ENCODE measurements at places on chromosomes 2 and 18. TPM values are rescaled to one million over a fixed set of nuclear protein-coding genes. Genes with fewer than 3 reads are reported as not detected.

The DSC3 gene
- total RNA-seq: under 0.01 TPM

The SLC5A7 gene
- 1.2 TPM for total RNA-seq

DNA sequence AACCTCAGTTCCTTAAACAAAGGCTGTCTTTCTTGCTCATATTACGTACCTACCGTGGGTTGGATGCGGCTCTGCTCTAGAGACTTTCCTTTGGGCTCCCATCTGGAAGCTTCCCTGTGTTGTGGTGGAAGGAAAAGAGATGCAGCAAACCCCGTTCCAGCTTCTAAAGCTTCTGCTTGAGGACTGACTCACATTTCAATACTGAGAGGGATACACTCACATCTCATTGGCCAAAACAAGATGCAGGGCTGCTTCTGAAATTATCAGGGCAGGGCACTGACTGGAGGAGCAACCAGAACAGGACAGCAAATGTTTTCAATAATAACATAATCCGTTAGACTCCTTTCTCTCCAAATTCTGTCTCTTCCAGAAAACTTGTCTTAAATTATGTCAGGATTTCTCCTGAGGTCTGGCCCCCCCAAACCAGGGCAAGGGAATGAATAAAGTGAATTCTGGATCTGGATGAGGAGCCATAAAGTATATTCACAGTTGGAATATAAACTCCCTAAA is 4.5 kb upstream of the MYO5B start:
- DNase-seq: no peak

The DTYMK gene
- 7.8 TPM for total RNA-seq

- no peak for DNase-seq
Measured at GRCh38 chr18:74068296-74068695, 79.3 kb downstream of the FBXO15 start.

DNA sequence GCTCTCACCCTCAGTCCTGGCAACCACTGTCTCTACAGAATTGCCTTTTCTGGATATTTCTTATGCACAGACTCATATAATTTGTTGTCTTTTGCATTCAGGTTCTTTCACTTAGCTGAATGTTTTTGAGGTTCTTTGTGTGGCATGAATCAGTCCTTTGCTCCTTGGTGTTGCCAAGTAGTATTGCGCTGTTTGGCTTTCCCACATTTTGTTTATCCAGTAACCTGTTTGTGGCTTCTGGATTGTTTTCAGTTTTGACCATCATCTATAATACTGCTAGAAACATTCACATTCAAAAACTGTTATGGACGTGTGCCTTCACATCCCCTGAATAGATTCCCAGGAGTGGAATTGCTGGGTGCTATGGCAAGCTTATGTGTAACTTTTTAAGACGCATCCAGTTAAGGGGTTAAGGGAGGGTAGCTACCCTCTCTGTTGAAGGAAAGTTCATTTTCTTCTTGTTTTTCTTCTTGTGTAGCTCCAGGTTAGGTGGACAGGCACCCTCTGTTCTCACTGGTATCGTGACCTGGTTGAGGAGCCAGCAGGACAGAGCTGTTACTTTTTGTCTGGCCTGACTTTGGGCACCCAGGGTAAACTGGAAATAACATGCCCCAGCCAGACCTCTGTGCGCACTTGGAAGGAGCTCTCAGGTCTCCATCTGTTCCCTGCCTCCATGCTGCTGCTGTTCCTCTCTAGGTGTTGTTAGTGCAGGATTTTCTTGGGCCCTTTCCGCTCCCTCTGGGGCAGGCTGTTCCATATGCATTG is 29.6 kb downstream of the ARHGAP25 start:
- peak; percentile 47 for DNase-seq

- no peak for DNase-seq
Measured at GRCh38 chr2:3209258-3209657, 168.4 kb downstream of the EIPR1 start.

DNA sequence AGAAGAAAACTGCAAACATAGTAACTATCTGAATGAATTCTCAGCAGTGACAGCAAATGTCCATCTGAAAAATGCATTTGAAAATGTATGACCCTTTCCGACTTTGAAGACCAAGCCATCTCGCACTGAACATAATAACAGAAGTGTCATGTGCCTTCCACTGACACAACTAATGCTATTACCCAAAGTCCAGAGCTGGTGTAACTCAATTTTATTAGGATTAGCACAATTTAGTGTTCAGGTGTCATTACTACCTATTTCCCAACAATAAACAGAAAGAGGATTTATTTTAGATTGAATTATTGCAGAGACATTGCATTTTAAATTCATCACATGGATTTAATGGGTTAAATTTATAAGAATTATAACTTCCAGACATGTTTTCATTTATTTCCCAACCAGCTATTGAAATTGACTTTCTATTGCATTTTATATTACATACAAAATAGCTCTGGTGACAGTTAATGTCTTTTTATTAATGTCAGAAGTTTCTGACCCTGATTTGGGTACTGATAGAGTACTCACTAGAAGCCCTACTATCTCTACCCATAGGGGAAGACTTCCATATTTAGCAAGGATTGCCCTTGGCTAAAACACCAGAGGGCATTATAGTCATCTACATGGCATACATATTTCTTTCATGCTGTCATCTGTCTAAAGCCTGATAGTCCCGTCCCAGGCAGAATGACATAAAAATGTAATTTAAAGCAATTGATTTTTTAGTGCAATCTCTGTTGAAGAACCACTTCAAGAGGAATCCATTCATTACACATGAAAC is 7.0 kb upstream of the STK39 start:
- DNase-seq: peak; percentile 4

The ACADL gene
- 1.5 TPM for total RNA-seq

GRCh38 chr2:1806254-1806653 is 61.9 kb upstream of the PXDN start:
- no peak for DNase-seq

DNA sequence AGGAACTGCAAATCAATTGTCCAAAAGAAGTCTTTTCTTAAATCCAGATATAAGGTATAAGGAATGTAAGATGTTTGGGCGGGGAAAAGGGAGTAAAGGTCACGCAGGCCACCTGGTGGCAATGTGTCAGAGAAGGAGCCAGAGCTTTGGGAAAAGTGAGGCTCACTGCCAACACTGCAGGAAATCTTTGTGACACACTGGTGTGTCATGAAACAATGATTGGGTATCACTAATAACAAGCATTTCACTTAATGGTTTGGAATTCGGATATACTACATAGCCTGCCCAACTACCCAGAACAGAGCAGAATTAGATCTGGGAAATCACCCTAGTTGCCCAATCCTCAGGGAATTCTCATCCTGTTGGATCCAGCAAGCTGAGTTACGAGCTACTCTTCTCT is 61.0 kb downstream of the RBMS1 start:
- DNase-seq: no peak

The CDH7 gene
- total RNA-seq: not detected

DNA sequence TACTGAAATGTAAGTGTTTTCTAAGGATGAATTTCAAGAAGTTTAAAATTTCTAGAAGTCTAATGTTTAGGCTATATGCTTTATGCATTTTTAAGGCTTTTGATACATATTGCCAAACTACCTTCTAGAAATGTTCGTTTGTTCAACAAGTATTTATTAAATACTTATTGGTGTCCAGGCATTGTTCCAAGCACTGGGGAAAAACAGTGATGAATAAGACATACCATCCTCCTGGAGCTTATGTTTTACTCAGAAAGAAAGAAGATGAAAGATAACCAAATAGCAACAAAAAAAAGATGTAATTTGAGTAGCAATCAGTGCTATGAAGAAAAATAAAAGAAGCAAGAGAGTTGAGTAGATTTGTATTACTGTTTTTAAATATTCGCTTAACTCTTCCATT is 692.9 kb downstream of the SLC4A3 start:
- no peak for DNase-seq

DNA sequence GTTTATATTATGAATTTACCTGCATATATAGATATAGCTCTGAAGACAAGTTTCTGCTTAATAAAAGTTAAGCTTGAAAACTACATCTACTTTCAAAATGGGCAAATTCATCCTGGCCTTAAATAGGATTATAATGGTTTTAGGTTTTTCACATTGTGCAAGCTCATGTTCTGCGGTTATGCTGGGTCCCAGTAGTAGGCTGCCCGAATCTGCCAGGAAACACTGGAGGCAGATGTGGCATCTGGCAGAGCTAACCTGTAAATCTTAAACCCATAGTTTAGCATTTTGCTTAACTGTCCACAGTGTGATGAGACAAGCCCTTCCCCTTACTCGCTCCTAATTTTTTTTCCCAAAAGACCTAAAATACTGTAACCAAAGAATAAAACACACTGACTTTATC is 234.2 kb downstream of the TCF4 start:
- no peak for DNase-seq

DNA sequence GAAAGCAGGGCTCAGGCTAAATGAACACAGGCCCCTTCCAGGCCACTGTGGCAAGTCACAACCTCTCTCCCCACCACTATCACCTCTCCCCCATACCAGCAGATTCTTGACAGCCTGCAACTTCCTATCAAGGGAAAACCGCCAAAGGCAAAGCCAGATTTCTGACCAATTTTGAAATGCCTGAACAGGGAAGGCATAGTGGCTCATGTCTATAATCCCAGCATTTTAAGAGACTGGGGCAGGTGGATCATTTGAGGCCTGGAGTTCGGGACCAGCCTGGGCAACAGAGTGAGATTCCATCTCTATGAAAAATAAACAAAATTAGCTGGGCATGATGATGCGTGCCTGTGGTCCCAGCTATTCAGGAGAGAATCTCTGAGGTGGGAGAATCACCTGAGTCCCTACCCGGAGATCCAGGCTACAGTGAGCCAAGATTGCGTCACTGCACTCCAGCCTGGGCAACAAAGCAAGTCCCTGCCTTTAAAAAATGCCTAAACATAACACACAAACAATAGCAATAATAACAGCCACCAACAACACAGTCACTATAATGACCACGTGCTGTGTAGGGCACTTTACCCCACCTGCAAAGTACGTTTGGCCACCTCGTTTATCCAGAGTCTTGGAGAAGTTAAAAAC is 75.5 kb upstream of the GLI2 start:
- no peak for DNase-seq

DNA sequence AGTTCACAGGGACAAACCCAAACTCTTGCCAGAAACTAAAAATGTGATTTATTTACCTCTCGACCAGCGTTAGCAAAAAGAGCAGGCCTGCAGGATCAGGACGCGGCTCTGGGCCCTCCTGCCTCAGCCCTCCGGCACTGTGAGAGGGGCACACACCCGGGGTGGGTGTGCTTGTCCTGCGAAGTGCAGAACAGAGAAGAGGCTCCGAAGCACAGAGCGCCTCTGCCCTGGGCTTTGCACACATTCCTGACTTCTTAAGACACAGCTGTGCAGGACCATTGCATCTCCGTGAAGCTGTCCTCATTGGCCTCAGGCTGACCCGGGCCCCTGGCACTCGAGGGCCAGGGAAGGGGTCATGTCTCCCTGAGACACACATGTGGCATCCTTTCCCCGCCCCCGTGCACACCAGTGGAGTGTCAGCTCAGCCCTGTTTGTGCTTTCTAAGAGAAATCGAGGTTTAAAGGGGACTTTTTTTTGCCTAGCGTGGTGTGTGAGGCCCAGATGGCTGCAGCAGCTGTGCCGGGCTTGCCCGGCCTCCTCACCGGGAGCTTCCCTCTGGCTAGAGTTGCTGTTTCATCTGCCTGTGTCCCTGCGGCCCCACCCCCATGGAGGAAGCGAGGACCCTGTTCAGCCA is 9.9 kb upstream of the NFATC1 start:
- no peak for DNase-seq

DNA sequence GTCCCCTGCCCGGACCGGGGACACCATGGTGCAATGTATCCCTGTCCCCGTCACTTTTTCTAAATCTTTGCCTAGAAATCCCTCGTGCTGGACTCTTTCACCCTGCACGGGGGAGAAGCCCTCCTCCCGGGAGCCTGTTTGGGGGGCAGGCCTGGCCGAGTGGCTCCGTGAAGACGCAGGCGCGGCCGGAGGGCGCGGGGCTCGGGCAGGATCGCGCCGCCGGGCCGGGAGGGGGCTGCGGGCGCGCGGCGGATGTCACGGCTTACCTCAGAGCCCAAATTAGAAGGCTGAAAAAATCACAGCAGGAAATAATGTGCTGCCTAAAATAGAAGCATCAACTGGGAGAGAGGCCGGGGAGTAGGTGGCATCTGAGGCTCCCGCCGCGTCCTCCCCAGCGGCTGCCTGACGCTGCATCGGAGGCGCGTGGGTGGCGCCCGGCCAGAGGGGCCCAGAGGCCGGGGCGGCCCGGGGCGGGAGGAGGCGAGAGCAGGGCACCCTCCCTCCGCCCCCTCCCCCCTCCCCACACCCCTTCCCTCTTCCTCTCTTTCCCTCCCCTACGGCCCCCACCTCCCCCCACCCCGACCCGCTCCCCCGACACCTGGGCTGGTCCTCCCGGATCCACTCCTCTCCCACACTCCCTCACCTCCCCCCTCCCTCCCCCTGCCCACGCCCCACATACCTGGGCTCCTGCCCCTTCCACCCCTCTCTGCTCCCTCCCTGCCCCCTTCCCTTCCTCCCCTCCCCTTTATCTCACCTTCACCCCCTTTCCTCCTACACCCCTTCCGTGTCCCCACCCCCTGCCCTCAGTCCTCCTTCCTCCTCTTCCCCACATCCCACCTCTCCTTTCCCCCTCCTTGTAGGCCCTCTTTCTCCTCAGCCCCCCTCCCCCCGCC is 51.9 kb downstream of the SLC4A1AP start:
- no peak for DNase-seq

Measured in esophagus muscularis mucosa (tissue), 4 donors.